Activated CD4-positive, alpha-beta T cell treated with anti-CD3 and anti-CD28 coated beads, Interleukin-10, Interleukin-2, amounts not matched to agents 100 ng/mL and 50 ng/mL, durations not matched to agents 16 hours and 8 hours (primary cell): ENCODE measurements at places on chromosomes 3 and 15.

- no peak for DNase-seq
Measured at GRCh38 chr3:38009807-38010591, 19.4 kb downstream of the VILL start.

- DNase-seq, result no peak
Measured at GRCh38 chr3:186375443-186375842, 13.4 kb upstream of the DGKG start.

GRCh38 chr3:128674161-128674784, 23.7 kb upstream of the RPN1 start:
- no peak for DNase-seq

DNA sequence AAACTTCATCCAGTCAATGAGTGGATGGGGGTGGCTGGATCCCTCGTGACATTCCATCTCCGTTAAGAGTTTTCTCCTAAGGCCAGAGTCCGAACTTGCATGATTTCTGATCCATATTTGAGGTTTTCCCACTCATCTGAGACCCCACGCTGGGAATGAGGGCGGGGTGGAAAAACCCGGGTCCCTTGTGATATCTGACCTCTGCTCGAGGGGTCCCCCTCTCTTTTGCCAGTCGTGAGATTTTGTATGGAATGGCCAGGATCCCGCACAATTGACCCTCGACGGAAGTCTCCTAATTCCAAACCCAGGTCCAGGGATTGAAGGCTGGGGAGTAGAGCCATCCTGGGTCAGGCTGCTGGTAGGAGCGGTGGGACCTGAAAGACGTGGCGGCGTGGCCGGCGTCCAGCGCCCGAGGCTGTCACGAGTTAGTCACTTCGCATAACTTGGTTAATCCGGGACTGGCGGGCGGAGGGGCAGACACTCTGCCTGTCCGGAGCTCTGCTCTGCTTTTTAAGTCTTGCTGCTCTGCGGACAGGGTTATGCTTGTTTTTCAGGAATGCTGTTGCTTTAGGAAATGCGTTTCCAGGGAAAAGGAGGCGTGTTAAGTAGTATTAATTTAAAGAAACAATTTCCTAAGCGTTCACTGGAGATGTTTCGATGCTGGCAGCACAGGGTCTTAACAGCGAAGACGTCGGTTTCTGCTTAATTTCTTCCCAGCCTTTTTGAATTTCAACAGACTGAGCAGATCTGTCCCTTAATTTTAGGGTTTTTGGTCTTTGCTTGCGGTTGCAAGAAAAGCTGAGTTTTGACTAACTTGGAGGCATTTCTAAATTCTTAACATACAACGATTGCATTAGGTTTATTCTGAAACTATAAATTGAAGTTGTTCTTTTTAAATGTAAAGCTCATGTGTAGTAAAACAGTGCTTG, 69.7 kb upstream of the LRRFIP2 start:
- peak; percentile 52 for DNase-seq

- DNase-seq, result no peak
Measured at GRCh38 chr15:78071383-78071782, 6.1 kb downstream of the TBC1D2B start.

DNA sequence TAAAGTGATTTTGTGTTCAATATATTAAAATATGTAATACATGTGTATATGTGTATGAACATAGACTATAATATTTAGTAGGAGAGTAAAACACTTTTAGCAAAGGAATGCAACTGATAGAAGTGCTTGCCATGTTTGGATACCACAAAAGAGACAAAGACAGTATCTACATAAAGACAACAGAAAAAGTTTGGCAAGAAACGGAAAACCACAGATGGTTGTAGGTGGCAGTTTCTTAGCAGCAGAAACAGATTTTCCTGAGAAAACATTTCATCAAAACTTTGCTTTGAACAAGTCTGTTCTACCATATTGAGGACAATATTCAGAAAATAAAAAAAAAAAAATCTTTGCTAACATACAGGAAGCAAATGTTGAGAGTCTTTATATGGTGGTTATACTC, 1560.4 kb upstream of the GBE1 start:
- no peak for DNase-seq

DNA sequence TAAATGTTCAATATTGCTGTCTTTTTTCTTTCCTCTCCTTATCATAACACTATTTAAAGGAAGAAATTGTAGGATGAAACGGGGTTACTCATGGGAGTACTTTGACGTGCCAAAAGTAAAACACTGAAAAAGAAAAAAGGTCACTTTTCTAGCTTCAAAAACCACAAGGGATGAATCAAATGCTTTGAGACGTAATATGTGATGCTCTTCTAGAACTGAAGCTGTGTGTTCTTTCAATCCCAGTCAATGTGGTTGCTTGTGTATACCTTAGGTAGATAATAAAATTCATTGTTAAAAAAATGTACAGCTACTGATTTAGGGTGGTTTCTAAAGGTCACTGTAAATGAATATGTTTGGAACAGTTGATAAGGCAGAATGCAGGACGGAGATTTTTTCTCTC, 538.8 kb upstream of the ZNF717 start:
- no peak for DNase-seq

DNA sequence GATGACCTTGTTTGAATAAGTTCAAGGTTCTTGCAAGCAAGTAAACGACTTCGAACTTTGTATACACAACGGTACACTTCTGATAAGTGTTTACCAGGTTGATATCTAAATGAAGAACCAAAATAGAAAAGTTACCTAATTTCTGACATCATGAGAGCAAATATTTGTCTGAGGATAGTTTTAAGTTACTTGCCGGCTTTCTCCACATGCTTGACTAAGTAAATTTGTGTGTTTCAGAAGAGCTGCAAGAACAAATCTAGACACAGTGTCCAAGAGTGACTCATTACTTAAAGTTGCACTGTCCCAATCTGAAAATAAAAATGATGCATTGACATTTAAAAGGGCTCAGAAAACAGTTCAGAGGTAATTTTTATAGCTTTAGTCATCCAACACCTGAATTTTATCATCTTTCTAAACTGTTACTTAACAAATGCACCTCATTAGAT, 115.1 kb downstream of the HERC1 start:
- no peak for DNase-seq

DNA sequence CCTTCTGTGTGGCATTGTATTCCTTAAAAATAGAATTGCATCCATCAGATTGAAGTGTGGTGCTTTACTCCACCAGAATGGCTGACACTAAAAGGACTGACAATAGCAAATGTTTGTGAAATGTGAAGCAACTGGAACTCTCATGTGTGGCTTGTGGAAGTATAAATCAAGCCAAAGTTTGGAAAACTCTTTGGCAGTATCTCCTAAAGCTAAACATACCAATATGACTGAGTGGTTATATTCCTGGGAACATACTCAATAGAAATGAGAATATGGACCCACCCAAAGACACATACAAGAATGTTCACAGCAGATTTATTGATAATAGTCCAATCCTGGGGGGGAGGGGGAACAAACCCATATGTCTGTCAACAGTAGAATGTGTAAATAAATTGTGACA, 87.1 kb downstream of the RARB start:
- no peak for DNase-seq

DNA sequence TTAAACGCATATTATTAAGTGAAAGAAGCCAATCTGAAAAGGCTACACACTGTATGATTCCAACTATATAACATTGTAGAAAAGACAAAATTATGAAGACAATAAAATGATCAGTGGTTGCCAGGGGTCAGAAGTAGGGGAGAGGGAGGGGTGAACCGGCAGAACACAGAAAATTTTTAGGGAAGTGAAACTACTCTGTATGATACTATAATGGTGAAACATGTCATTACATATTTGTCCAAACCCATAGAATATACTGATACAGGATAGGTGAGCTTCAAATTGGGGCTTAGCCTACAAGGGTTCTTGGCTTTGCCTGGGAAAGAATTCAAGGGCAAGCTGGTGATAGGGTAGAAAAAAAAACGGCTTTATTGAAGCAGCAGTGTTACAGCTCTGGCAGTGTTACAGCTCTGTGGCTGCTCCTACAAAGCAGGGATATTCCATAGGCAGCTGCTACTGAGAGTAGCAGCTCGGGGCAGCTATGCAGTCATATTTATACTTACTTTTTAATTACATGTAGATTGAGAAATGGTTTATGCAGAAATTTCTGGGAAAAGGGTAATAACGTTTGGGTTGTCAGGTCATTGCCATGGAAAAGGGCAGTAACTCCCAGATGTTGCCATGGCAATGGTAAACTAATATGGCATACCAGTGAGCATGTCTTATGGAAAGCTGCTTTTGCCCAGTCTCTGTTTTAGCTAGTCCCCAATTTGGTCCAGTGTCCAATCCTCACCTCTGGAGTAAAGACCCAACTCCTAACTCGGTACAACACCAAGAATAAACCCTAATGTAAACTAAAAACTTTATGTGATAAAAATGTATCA, 125.1 kb upstream of the SLC25A36 start:
- DNase-seq, result no peak

DNA sequence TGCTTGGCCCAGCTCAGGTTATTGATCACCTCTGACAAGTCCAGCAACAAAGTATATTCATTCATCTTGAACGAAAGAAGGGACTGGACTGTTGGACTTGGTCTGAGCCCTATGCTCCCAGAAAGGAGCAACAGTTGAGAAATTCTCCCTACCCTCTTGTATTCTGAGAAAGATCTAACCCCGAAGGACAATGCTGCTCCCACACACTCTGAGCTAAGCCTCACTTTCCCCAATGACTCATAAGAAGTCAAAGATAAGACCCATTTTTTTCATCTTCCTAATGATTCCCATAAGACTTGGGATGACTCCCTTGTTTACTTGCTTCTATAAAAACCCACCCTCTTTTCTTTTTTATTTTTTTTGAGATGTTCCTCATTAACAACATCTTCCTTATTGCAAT, 549.4 kb upstream of the MDFIC2 start:
- DNase-seq, result no peak

DNA sequence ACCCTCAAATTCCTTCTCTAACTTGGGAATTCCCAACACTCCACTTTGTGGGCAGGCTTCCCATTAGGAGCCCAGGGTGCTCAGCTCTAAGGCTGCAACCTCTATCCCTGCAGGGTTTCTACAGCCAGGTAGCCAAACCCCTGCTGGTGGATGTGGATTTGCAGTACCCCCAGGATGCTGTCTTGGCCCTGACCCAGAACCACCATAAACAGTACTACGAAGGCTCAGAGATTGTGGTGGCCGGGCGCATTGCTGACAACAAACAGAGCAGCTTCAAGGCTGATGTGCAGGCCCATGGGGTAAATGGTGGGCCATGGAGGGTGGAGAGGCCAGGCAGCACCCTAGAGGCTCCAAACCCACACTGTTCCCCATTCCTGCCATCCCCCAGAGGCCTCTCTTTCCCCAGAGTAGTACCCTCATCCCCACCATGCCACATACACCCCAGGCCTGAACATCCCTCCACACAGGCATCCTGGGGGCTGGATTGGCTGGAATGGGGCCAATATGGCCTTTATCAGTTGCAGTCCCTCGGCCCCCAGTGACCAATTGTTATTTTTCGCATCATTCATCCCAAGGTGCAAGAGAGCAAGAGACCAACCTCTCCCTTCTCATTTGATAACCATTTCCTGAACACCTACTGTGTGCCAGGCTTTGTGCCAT, 7.7 kb downstream of the ITIH1 start:
- DNase-seq, result no peak

DNA sequence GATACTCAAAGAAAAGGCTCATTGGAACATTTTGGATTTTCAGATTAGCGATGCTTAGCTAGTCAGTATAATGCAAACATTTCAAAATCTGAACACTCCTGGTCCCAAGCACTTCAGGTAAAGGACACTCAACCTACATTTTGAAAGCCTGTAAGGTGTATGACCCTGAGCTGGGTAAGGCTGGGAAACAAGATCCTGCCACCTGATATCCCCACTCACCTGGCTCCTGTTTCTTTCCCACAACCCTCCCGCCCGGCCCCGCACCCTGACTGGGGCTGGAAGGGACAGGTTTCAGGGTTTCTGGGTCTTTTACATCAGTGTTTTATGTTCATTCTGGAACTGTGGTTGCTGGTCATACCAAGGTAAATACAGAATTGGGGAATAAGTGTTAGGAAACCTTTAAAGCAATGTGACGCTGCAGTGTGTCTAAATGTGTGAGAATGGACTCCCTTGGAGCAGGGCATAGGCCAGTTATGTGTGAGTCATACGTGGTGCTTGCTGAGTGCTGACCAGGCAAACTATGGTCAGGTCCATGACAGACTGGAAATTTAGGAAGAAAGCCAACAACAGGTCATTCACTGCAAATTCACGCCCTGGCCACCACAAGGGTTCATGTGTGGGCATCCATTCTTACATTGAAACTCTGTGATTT, 22.9 kb downstream of the CTXND1 start:
- DNase-seq, result no peak

GRCh38 chr3:174822320-174822719, 36.8 kb upstream of the NAALADL2 start:
- DNase-seq, result no peak

- DNase-seq, result no peak
Measured at GRCh38 chr3:124156866-124157712, 165.2 kb upstream of the ROPN1 start.

GRCh38 chr15:60096157-60096556, 92.0 kb downstream of the FOXB1 start:
- no peak for DNase-seq

- no peak for DNase-seq
Measured at GRCh38 chr3:124269619-124270018, 277.7 kb upstream of the ROPN1 start.

GRCh38 chr3:163011596-163011995, 1515.0 kb downstream of the OTOL1 start:
- no peak for DNase-seq

DNA sequence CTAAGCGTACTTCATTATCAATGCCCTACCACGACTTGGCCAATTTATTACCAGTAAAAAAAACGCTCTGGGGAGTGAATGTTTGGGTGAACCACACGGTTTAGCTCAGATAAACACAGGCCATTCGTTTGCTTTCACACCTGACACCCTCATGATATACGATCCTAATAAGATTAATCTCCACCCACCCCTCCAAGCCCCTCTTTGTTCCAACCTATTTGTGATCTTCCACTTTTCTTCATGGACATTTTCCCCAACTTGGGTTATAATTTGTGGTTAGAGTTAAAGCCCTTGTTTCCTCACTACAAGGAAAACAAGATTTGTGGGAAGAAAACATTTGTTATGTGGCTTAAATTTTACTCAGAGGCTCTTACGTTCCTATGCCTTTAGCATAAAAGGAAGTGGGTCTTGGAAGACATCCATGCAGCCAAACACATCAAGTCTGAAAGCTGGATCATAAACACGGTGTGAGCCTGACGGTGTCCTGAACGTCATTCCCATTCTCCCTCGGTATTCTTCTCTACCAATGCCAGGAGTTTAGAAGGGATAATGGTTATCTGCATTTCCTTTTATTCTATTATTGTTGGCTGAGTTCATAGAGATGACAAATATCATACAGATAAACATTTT, 518.9 kb downstream of the NR2F2 start:
- no peak for DNase-seq

GRCh38 chr3:43959498-43960447, 269.0 kb downstream of the ABHD5 start:
- DNase-seq, result no peak
